ENCODE measurements at places on chromosomes 3 and 15.

DNA sequence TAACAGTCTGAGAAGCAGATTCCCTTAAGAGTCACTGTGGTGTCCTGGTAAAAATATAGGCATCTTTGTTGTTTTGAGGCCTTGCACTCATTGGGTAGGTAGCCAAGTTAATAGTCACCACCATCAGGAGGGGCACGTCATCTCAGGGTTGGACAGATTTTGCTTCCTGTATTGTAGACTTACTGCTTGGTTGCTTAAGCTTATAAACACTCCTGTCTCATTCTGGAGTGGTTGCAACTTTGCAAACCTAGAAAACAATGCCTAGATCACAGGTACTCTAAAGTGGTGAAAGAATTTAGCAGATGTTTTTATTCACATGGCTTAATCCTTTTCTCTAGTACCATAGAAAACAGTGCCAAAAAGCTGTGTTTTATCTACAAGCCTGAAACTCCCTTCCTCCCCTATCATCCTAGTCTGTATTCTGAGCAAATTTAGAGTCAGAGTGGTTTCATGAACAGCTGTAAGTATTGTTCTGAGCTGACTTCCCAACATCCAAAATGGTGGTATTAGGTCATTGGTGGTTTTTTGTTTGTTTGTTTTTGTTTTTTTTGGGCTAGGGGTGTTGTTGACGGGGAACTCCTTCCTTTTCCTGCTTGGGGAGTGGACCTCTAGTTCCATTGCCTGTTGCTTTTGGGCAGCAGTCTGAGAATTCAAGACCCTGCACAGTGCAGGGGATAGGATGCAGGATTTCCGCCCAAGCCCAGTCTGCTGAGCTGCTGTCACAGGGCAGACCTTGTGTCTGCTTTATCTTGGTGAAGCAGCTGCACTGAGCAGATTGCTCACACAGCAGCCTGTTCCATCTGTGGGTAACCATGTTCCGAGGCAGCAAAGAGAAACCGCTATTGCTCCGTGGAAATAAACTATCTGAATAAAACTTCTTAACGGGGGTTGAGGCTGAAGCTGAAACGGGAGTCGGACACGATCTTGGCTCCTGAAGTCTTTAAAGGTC, 202.0 kb downstream of the AKAP13 start:
- peak; percentile 84 for DNase-seq

DNA sequence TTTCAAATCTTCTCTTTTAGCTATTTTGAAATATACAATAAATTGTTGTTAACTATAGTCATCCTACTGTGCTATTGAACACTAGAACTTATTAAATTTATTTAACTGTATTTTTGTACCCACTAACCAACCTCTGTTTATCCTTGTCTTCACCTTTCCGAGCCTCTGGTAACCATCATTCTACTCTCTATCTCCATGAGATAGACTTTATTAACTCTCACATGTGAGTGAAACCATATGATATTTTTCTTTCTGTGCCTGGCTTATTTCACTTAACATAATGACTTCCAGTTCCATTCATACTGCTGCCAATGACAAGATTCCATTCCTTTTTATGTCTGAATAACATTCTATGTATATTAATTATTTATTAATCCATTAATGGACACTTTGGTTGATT, 15.8 kb upstream of the SLC15A2 start:
- DNase-seq = no peak

DNA sequence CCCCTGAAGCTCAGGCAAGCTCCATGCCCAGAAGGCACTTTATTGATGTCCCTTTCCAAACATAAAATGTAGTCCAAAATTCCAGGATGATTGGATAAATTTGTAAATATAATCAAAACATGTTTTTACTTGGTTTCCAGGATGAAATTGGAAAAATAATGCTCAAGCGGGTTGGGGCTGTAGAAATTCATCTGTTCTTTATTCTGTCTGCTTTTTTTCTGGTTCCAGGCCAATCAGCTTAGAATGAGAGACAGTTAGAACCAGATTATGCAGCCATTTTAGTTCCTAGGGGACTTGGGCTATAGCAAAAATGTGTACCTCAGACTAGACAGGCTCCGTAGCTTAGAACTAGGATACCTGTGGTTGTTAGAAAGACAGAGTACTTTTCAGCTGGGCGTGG, 450.8 kb downstream of the MCTP2 start:
- DNase-seq = no peak

DNA sequence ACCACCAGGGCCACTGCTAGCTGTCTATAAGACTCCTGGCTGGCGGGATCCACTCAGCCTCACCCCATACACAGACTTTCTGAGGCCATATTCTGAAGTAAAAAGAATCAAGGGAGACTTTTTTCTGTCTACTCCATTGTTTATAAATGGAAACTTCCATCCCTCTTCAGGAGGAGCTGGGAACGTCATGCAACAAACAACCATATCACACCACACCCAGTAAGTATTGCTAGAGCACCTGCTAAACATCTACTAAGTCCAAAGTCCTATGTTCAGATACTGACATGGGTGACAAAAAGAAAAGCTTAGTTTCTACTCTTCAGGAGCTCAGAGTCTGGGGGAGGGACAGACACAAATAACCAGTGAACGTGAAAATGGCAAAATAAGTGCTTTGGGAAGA, 324.8 kb upstream of the ONECUT1 start:
- DNase-seq = no peak

DNA sequence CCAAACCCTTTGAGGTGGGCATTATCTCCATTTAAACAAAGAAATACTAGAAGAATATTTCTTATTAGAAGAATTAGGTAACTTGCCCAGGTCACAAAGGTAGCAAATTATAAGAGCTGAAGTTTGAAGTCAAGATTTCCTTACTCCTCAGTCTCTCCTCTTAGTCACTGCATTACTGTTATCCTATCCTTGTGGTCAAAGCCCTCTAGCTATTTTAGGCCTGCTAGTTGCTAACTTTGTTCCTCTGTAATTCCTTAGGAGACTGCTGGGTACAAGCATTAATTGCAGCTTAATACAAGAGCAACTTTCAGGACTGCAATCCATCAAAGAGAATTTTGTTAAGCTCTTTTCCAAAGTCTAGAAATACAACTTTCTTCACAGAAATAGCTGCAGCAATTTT, 528.2 kb downstream of the ZIC1 start:
- no peak for DNase-seq

DNA sequence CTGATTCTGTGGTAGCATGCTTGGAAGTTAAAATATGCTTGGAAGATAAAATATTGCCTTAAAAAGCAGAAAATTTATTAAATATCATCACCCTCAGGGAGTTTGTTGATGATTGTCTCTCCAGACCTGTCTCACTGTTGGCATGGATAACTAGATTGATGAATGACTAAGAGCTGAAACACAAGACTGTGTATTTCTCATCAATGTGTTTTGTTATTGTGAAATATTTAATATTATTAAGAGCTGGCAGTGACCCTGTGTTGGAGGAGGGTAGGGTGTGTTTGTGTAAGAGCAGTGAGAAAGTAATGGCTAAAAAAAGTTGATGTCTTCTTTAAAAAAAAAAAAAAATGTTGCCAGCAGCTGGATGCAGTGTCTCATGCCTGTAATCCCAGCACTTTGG, 82.2 kb downstream of the ITPR1 start:
- DNase-seq = no peak

- DNase-seq = no peak
Measured at GRCh38 chr3:129644836-129645235, 38.4 kb upstream of the PLXND1 start.

DNA sequence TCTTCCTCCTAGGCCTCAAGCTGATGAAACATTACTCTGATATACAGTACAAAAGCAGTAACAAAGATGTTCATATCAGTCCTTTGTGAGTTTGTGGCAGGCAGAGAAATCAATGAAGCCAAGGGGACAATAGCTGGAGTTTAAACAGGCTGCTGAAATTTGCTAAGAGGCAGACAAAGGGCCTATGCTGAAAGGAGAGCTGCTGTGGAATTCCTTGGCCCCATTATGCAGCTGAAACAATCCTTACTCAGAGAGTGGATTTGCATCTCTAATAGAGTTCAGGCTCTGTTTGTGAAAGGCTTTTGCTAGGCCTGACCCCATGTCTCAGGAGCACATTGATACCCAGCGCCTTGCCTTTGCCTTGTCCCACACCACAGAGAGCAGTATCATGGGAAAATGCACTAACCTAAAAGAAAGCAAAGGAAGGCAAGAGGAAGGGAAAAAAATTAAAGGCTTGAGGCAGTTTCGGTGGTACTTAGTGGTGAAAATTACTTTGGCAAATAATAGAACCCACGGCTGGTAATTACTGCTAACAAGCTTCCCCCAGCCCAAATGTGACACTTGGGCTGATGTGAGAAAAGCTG, 195.0 kb upstream of the EPHA3 start:
- DNase-seq = no peak

- DNase-seq = no peak
Measured at GRCh38 chr3:13684854-13685253, 135.9 kb downstream of the FBLN2 start.

DNA sequence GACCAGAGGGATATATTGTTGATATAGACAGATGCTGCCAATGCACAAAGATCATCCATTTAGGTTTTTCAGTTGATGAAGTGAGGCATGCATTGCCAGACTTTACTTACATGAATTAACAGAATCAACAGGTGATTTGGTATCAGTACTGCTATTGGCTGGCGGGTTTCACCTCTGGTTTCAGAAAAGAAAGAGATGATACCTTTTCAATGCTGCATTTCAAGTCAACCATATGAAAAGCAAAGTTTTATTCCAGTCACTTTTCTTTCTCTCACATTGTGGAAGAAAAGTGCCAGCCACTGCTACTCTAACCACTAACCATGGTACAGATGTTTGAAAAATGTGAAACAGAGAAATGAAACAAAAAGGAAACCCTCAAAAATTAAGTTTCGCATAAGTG, 289.1 kb downstream of the TIGIT start:
- no peak for DNase-seq

DNA sequence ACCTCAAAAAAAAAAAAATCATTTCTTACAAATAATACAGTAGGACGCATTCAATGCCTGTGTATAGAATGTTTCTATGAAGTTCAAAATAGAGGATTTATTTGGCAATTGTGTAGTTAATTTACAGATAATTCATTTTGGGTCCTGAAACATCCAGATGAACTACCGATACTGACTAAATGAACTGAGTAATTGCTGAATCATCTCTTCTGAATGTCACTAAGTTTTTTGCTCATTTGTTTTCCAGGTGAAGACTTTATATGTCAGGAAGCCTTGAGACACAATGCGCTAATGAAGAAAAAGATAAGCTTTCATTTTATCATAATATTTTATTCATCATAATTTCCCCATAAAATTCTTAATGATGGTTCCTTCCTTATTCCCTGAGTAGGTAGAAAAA, 39.7 kb downstream of the PCOLCE2 start:
- DNase-seq = no peak

- no peak for DNase-seq
Measured at GRCh38 chr15:99409560-99409959, 156.2 kb upstream of the MEF2A start.

GRCh38 chr3:151919030-151919328, 45.5 kb downstream of the SUCNR1 start:
- no peak for DNase-seq

- no peak for DNase-seq
Measured at GRCh38 chr3:123119802-123120201, 53.0 kb downstream of the PDIA5 start.

DNA sequence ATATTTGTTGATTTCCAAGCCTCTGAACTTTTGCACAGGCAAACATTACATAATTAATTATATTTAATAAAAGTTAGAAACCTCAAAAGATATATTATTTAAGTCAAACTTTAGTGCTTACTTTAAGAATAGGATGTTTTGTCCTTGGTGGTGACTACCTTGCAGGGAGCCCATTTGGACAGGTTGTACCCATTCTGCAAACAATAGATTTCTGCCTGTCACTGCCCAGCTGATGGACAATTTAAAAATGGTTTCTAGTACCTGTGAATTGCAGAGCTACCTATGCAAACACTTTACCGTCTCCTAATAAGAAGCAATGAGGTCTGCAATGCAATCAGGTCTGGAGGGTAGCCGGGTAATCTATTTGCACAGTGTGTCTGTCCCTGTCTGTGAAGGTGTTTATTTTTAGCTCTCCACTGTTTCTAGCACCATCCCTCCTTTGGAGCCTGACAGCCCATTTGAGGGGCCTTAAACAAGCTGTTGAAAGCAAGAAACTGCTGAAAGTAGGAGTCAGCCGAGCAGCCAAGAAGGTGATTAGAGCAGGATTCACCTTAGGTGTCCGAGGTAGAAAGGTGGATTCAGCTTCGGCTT, 556.2 kb upstream of the CFAP20DC start:
- DNase-seq = no peak

GRCh38 chr3:175294793-175295192, 435.7 kb downstream of the NAALADL2 start:
- DNase-seq = no peak

DNA sequence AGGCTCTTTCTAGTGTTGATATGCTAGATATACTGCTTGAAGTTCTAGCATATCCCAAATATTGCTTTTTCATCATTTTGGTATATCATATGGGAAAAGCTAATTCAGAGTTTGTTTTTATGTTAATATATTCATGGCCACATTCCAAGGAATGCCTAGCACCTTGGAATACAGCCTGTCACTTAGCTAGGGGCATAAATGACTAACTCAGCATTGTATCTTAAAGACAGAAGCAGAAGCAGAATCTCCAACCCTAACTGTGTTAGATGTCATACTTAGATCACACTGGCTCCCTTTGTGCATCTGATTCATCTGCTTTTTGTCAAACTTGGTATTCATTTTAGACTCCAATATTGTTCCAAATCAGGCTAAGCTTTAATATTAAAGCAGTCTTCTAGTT, 130.8 kb upstream of the TSPAN3 start:
- DNase-seq = no peak

- DNase-seq = no peak
Measured at GRCh38 chr3:105259496-105259895, 107.2 kb upstream of the ALCAM start.

DNA sequence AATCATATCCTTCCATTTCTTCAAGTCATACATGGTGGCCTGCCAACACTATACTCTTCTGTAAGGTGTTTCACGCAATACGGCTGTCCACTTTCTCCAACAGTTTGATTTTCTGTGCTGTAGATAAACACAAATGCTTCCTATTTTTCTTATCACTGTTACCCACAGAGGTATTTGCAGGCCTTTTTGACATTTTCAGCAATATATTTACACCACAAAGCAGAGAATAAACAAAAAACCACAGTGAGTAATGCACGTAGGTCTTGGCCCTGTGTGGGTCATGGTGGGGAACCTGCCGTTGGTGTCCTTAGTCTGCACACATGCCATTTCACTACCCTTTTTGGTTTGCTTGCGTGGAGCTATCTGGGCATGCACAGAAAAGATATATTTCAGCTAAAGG, 59.5 kb downstream of the LRRC28 start:
- DNase-seq = no peak

All from GF-D8 (cell line).